ENCODE measurements at places on chromosomes 16 and 17.

DNA sequence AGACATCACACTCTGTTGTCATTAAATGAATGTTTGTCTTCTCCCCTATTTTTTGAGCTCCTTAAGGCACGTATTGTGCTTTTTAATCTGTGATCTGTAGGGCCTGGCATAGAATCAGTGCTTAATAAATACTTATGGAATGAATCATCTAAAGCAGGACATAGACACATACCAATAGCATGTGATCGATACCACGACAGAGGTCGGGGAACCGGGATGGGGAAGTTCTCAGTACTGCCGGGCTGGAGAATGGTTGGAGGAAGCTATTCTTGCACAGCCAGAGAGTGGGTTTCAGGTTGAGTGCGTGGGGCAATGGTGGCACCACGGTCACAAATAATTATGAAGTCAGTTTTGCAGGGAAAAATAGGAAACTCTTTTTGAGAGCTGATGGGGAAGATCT lies 26.8 kb downstream of the NLRP1 start:
- no peak for DNase-seq

DNA sequence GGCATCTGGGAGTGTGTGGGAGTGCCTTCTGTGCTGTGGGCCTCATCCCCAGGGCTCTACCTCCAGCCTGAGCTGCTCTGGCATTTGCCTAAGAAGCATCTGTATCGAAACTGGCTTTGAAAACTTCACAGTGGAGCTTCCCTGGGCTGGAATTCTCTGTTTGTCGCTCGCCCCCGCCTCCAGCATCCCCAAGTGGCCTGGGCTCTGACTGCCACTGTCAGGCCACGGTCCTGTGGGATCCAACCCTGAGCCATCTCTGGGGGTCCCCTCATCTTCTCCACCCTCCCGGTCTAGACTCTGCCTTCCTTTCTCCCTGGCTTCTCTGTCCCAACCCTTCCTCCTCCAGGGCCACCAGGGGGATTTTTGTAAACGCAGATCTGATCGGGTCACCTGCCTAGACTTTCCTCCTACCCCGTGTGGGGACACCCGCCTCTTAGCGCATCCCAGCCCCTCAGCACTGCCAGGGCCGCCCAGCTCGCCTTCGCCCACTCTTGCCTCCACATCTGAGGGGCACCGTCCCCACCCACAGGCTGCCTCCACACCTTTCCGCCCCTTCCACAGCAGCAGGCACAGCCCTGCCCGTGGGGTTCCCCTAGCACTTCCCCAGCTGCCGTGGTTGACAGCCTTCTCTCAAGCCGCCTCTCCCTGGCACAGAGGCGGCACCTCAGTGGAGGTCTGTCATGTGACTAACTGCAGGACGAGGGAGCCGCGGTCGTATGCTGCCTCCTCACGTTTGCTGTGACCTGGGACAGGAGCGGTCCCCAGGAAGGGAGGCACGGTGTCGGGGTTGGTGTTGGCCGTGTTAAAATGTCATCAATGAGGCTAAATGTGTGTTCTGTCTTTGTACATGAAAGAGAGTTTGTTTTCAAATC lies 12.0 kb downstream of the TBC1D24 start:
- DNase-seq, result peak; percentile 60

DNA sequence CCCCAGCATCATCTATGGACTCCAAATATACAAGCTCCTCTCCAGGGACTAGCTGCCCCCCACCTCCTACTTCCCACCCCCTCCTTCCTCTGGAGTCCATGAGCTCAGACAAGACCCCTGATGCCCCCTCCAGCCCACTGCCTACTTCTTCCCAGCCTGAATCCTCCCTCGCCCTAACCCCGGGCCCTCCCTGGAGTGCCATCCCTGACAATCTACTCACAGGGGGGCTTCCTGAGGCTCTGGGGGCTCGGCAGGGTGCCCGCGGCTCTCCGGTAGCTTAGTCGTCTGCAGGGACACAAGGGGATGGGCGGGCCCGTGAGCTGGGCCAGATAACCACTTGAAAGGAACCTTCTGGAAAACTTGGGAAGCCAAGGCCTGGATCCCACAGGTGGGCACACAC lies 15.1 kb downstream of the MPP3 start:
- DNase-seq, result no peak

- DNase-seq, result no peak
Observed at GRCh38 chr16:66273644-66274334, 92.7 kb upstream of the CDH5 start.

GRCh38 chr16:9827062-9827752 lies 355.0 kb downstream of the GRIN2A start:
- DNase-seq, result no peak

GRCh38 chr17:72299100-72299499 lies 178.3 kb downstream of the SOX9 start:
- DNase-seq, result no peak

Measured in activated CD8-positive, alpha-beta memory T cell treated with anti-CD3 and anti-CD28 coated beads for 4 hours (primary cell).